Dermis microvascular lymphatic vessel endothelial cell (primary cell): ENCODE measurements at places on chromosomes 4 and X. TPM values are rescaled to one million over a fixed set of nuclear protein-coding genes. Genes with fewer than 3 reads are reported as not detected.

DNA sequence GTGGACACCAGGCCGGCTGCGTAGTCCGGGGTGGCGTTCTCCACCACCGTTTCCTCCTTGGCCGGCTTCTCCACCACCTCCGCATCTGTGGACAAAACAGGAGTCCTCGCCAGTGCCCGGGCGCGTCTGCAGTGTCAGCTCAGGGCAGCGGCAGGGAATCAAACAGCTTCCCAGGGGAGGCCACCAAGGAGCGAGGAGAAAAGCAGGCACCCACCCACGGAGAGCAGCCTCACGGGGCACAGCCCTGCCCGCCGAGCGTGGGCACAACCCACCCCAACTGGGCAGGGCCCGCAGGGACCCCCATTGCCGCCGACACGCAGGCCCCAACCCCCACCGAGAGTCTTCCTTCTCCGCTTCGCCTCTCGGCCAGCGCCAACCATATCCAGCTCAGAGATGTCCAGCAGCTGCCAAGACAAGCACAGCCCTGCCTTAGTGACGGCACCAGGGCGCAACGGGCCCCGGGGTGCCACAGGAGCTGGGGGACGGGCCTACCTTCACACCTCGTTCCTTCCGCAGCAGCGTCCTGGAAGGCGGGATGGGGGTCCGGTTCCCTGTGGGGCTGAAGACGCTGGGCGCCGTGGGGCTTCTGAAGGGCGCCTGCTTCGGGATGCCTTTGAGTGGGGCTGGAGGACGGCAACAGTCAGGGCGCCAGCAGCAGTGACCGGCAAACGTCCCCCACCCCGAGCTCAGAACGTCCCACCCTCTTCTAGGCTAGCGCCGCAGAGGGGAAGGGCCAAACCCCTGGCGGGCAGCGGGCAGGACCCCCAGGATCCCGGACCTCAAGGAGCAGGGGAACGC, 22.8 kb downstream of the NELFA start:
- no peak for DNase-seq

GRCh38 chrX:68079961-68080360, 353.3 kb downstream of the OPHN1 start:
- DNase-seq = no peak

- DNase-seq = peak; percentile 93
Measured at GRCh38 chrX:29662759-29663503, 552.4 kb upstream of the MAGEB2 start.

DNA sequence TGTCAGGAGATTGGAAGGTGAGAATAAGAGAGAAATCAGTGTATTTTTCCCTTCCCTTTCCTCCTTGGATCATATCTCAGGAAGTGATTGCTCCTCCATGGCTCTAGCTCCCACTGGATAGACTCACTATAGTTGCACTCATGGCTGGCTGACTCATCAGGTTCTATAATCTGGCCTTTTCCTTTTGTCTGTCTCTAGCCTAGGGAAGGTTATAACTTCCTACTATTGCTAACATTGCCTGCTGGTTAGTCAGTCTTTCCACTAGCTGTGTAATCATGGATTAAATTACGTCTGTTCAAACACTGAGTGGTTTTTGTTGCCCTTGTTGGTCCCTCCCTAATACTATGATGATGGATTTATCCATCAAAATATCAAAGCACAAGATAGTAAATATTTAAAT, 195.5 kb upstream of the VEGFC start:
- DNase-seq = peak; percentile 59

DNA sequence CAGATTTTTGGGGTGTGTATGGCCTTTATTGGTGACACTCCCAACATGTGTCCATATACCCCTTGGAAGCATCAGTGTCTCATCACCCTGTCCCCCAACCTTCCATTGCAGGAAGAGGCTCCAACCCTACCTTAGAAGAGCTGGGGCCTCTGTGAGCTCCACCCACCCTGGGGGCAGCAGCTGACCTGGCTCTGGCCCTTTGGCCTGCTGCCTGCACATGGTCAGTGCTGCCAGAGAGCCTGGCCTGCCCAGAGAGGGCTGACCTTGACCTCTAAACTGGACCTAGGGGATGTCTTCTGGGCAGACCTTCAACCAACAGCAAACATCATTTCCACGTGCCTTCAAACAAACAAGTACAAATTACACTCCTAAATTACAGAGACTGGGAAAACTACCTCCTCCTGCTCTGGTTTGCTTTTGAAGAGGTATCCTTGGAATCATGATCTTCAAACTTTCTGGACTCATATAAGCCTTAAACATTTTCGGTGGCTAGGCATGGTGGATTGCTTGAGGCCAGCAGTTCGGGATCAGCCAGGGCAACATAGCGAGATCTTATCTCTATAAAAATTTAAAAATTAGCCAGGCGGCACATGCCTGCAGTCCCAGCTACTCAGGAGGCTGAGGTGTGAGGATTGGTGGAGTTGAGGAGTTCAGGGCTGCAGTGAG, 27.3 kb upstream of the KIAA0232 start:
- no peak for DNase-seq

DNA sequence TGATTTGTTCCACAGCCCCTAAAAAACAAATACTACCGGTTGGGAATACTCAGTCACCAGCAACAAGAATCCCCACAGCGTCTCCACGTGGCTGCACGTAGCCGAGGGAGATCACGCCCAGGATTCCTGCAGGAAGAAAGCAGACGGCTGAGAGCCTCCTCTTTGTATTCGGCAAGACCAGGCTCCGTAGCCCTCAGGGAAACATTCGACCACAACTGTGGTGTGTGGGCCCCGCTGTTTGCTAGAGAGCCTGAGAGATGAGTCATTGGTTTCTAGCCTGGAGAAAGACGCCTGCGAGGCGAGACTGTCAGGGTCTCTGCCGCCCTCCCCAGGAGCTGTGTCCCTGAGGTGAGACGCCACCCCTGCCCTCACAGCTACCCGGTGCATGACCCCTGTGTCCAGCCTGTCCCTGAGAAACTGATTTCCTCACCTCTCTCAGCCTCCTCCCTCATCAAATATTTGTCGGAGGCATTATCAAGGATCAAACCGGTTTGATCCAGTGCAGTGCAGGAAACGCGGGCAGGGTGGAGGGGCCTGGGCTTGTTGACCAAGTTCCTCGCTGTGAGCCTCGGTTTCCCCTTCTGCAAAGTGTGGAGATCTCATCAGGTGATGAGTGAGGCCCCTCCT, 4.7 kb upstream of the S100P start:
- peak; percentile 24 for DNase-seq

Gene KDR
- total RNA-seq = 174 and 278 TPM in 2 replicates

DNA sequence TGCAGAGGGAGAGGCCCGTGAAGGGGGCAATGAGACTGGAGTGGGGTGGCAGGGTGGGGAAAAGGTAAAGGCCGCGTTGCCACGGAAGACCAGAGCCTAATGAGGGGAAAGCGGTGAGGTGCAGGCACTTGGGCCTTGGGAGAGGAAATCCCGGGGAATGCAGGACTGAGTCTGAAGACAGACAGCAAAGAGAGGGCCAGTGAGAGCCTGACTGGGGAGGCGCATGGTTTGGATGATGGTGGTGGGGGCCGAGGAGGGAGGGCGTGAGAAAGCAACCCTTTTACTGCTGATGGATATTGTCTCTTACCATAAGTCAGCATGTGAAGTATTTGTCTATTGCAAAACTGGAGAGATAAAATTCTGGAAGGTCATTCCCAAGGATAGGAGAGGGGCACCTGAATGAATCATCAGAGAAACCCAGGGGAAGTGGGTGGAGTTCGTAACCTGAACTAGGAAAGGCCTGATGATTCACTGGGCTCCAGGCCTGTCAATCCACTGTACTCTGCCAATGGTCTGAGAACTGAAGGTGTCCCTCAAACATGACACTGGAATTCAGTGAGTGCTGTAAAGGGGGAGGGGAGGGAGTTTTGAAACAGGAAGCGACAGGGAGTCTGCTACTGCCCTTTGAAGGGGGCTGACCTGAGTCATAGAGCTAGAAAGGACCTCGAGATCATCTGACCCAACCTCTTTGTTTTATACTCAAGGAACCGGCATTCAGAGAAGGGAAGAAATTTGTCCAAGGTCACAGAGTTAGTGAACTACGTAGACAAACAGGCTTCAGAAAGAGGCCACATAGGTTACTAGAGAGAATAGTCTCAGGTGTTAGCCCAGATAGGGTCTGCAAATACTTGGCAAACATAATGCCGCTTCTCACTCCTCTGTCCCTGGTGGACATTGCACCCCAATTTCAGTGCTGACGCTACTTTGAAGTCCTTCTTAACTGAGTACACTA, 52.2 kb downstream of the NALF2 start:
- no peak for DNase-seq

Gene MGST2
- total RNA-seq = 61.4 and 68.7 TPM in 2 replicates

Gene MAGEB1
- not detected in 2 replicates for total RNA-seq

- DNase-seq = no peak
Measured at GRCh38 chr4:170697045-170697444, 607.3 kb upstream of the AADAT start.

DNA sequence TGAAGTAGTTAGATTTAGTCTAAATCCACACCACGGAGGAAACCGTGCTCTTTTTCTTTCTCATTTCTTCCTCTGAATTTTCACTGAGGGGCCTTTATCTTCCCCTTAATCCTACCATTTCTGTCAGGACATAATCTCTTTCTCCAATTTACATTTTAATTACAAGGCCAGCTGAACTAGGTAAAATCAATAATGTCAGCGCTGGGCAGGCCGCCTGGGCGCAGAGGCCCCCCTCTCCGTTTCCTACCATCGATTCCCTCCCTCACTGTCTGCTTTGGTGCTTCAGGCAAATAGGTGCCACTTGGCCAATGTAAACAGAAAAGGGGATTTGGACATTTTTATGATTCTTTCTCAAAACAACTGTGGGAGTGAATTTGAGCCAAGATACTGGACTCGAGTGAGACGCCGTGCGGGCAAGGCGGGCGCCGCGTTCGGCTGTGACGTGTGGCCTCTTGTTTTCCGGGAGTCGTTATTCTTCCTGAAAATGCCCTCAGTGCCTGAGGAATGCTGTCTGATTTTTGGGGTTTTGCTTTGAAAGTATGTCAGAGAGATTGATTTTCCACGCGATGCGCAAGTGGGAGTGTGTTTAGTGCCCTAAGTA, 22.6 kb downstream of the UVSSA start:
- DNase-seq = no peak

GRCh38 chrX:136684120-136684519, 36.2 kb downstream of the CD40LG start:
- no peak for DNase-seq

Gene LRIT3
- under 0.01 TPM in 2 replicates for total RNA-seq
